ENCODE measurements at places on chromosomes 4 and X.

DNA sequence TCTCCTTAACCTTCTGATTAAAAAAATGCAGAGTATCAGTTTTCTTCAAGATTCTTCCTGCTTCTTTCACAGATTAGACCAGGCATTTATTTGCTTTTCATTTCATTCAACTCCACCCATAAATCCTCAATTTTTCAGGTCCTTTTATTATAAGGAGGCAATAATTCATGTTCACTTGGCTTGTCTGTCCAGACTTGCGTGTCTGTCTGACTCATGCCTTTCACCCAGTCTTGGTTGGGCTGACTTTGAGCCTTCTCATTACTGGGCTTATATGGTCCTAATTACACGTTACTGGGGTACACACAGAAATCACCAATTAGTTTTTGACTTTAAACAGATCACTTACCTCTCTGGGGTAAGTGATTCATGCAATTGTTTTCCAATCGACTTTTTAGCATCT, 48.8 kb upstream of the GALNT7 start:
- DNase-seq, result no peak

GRCh38 chr4:157265281-157265680, 44.8 kb downstream of the GRIA2 start:
- no peak for DNase-seq

GRCh38 chr4:8276358-8277240, 7.0 kb downstream of the HTRA3 start:
- DNase-seq, result no peak

- no peak for DNase-seq
These were observed 37.0 kb upstream of the KIT start for GRCh38 chr4:54620773-54621172.

GRCh38 chr4:13635286-13635799, 7.8 kb upstream of the BOD1L1 start:
- DNase-seq, result no peak

DNA sequence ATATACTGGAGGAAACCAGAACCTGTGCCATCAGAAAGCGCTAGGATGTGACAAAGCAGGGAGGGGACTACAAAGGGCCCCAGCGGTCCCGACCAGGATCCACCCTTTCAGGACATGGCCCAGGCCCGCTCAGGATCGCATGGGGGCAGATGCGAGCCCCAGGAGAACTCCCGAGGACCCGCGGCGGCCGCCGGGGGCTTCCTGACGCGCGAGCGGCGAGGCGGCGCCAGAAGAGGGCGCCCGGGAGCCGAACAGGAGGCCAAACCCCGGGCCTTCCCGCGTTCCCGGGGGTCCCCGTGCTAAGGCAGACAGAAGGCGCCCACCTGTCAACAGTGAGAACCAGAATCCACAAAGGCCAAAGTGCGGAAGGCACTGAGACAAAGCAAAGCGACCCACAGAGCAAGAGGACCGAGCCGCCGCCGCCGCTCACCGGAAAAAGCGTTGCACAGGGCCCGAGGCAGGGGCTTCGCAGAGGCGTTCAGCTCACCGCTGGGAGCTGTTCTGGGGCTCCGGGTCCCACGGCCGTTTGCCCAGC, 7.3 kb upstream of the OPN1LW start:
- DNase-seq, result peak; percentile 57

DNA sequence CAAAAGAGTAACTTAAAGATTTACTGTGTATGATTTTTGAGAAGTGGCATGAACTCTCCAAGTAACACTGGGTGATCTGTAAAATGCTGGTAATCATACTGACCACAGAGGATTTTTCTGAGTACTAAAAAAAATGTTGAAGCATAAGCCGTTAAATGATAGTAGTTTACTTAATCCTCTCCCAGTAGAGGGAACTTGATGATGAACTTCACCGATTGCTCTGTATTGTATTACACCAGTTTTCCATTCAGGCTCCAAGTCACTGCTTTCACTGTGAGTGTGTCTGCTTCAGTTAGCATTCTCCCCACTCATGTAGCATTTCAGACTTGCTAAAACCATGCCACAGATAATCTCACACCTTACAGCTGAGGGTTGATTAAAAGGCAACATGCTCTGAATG, 294.1 kb downstream of the GBA3 start:
- no peak for DNase-seq

DNA sequence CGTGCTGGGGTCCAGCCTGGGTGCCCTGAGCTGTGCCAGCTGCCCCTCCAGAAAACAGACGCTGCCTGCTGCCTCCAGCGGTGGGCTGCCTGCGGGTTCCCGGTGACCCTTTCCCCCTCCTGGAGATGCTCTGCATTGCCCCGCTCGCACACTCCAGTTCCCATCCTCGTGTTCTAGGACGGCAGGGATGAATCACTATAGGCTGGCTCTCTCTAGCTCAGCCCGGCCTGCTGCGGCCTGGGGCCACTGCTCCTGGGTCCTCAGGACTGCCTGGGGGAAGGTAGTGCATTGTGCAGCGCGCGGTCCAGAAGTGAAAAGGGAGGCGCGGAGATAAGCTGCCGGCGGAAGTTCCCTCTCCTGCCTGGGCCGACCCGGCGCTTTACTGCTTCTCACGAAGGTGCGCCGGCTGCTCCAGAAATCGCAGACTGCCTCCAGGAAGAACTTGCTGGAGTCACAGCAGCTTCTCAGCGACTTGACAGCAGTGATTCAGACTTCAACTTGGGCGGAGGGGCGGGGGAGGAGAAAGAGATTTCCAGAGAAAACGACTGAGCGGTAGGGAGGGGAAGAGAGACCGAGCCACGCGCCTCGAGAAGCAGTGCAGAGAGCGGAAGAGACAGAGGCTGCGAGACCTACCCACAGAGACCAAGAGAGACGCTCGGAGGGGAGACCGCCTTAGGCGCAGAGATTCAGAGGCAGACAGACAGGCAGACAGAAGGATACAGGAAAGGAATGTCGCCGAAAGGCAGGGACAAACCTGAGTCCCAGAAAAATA, 6.7 kb upstream of the MSX1 start:
- peak; percentile 57 for DNase-seq

- DNase-seq, result no peak
These were observed 152.5 kb upstream of the STX18 start for GRCh38 chr4:4694296-4694772.

- DNase-seq, result no peak
These were observed 590.0 kb downstream of the FAT4 start for GRCh38 chr4:125904802-125905201.

DNA sequence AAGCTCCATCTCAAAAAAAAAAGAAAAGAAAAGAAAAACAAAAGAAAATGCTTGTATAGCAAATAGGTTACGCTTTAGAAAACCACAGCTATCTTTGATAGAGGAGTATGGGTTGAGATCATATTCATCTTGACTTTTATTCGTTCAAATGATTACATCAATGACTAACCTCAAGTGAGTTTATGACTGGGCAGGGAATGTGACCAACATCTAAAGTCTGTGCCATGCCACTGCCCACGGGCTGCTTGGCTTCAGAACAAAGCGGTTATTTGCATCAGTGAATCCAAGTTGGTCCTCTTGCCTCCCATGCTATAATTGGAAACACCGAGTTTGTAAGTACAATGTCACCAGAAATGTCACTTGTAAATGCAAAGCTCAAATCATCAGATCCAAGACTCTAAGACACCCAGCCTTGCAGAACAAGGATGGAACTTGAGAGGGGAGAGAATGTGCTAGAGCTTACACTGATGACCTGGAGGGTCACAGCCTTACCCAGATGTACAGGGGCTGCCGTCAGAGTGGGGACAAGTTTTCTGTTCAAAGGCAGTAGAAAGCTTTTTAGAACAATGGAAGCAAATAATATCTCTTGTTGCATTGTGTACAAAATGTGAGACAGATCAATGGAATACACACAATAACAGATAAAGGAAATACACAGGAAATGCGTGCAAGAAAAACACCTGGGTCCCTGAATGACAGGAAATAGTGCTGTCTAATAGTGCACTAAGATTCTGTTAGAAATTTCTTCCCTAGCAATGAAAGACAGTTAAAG, 8.4 kb upstream of the OPN1LW start:
- no peak for DNase-seq

DNA sequence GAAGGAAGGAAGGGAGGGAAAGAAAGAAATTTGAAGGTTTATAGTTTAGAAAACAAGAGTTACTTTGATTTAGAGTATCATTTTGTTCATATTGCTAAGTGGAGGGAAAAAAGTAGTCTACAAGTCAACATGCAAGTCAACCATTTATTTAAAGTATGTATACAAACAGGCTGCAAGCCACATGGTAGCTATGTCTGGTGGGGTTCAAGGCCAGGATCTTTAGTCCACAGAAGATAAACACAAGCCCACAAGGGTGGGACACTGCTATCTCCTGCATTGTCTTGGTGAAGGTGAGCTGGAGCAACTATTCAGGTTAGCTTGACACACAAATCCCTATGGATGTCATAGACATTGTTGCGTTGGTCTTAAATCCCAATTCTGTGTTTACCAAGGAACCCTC, 71.4 kb downstream of the ABCG2 start:
- DNase-seq, result no peak

- DNase-seq, result no peak
These were observed 46.9 kb downstream of the XIAP start for GRCh38 chrX:123906557-123907316.

DNA sequence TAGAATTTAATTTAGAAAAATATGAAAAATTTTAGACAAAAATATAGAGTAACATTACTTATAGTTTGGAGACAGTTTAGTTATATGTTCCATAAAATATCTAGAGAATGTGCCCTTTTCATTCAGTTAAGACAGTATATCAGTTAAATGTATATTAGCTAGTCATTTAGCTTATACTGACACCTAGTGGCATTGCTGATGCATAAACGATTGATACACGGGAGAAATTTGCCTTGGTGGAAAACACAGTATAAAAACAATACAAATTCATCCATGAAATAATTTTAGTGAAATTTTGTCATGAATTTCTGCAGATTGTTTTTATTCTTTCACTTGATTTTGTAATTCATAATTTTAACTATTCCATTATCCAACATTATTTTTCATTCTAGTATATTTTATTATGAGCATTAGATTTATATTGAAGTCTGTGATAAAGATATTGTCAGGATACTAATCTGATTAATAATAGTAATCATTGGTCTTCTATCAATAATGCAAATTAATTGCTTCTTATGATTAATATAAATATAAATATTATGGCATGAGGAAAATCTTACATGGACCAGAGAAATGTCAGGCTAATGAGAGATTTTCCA, 219.0 kb downstream of the TLL1 start:
- peak; percentile 2 for DNase-seq

GRCh38 chr4:166064721-166065120, 191.7 kb downstream of the TLL1 start:
- DNase-seq, result no peak

DNA sequence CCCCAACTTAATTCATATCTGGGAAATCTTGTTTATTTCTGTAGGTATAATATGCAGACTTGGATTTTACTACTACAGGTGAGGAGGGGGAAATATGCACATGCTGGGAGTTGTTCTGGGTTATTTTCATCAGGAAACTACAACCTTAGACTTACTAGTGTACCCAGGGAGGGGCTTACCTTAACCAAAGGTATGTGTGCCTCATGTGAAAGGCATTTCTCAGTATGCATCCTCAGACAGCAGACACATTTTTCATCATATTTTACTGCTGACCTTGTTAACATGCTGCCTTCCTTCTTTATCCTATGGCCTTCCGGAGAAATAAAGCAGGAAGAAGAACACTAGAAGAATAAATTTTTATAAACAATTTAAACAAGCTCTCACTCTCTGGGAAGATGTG, 214.9 kb downstream of the SPANXN4 start:
- no peak for DNase-seq
